ENCODE measurements at places on chromosomes 12 and 14. TPM values are rescaled to one million over a fixed set of nuclear protein-coding genes. Genes with fewer than 3 reads are reported as not detected.

SMIM41 gene
- not detected for total RNA-seq

DNA sequence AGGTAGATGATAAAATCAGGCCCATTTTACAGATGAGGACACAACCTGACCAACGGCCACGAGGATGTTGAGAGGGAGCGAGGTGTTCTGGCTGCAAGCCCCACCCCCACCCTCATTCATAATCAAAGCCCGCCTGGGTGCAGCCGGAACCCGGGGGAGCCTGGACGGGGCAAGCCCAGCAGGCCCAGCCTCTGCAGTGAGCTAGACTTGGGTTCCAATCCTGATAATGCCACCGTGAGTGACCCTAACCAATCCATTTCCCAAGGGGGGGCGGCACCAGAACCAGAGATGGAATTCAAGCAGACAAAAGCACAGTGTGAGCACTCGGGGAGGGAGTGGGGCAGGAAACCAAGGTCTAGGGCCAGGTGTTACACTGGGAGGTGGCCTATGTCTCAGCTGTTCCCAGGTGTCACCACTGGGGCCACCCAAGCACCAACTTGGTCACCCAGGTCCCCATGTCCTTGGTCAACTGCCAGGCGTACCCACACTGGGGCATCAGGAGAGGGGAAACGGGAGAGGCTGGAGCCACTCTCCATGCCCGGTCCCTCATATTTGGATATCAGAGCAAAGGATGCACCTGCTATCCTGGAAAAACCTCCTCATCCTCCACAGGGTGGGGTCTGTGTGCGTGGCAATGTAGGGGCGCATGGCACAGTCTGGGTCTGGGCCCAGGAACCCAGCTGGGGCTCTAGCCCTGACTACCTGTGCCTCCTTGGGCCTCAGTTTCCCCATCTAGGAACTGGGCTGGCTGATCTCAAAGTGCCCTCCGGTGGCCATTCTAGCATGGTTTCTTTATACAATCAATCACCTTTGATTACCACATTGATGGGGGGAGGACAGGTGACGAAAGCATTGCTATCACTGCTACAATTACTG, 58.4 kb downstream of the FAM222A start:
- no peak for ATAC-seq

- ATAC-seq, result no peak
Observed at GRCh38 chr12:64780132-64780530, 20.9 kb upstream of the GNS start.

DNA sequence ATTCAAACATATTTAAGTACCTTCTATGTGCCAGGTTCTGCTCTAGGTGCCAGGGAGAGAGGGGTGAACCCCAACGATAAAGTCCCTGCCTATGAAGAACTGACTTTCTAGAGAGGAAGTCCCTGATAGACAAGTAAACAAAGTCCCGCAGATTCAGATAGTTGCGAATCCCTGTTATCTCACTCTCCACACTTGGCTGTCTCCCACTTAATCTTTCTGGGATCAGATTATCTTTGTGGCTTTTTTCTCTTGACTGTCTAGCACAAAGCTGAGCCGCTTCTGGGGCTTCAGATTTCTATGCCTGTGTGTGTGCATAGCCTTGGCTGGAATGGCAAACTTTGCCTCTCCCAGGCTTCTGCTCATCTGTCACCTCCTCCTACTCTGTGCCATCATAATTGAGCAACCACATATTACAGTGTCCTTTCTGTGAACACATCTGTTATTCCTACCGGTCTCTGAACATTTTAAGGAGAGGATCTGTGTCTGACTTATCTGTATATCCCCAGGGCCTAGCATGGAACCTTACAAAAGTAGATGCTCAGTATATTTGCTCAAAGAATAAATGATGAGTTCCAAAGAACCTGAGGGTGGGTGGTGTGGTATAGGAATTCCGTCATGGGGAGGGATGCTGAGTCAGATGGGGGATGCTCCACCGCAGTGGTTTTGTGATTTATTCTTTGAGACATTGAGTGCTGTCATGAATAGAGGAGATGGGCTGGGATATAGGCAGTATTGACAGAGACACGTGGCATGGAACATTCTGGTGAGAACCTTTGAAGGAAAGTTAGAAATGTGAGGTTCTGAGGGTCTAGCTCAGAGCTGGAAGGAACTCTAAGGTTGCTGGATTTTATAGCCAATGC, 28.5 kb downstream of the RGS6 start:
- no peak for ATAC-seq

- peak; percentile 97 for ATAC-seq
Observed at GRCh38 chr14:95157327-95158189, at the start of gene DICER1. TSS of gene DICER1 (minus strand) at chr14:95157529. CDS start at chr14:95133458, 24,071 bp downstream.

- no peak for ATAC-seq
Observed at GRCh38 chr14:72864712-72865365, 29.1 kb downstream of the DPF3 start.

DNA sequence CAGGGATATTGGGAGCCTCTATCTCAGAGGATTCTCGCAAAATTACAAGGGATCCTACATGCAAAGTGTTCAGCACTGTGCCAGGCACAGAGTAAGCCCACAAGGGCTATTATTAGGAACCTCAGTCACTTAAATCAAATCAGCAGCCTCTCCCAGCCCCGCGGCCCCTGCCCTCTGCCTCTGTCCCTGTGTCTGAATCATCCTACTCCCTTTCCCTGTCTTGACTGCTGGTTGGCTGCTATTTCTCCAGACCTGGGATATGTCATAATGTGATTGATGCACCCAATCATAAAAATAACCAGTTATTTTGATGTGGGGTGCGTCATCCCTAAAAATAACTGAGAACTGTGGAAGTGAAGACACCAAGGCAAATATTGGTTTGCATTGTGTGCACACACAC, 176.3 kb downstream of the KSR2 start:
- no peak for ATAC-seq

PLEKHG7 gene
- 0.28 TPM for total RNA-seq

- no peak for ATAC-seq
Observed at GRCh38 chr14:51335531-51335930, 95.5 kb downstream of the TMX1 start.

- ATAC-seq, result peak; percentile 52
Observed at GRCh38 chr12:46154221-46154985, 114.4 kb downstream of the SLC38A1 start.

- no peak for ATAC-seq
Observed at GRCh38 chr14:50530794-50531365, 1.5 kb downstream of the MAP4K5 start.

ZDHHC22 gene
- not detected for total RNA-seq

DTX3 gene
- total RNA-seq, result 4.1 TPM

GRCh38 chr12:32826807-32827412, 69.7 kb downstream of the PKP2 start:
- ATAC-seq, result no peak

- ATAC-seq, result peak; percentile 42
Observed at GRCh38 chr14:65156568-65157366, 54.5 kb upstream of the MAX start.

DNA sequence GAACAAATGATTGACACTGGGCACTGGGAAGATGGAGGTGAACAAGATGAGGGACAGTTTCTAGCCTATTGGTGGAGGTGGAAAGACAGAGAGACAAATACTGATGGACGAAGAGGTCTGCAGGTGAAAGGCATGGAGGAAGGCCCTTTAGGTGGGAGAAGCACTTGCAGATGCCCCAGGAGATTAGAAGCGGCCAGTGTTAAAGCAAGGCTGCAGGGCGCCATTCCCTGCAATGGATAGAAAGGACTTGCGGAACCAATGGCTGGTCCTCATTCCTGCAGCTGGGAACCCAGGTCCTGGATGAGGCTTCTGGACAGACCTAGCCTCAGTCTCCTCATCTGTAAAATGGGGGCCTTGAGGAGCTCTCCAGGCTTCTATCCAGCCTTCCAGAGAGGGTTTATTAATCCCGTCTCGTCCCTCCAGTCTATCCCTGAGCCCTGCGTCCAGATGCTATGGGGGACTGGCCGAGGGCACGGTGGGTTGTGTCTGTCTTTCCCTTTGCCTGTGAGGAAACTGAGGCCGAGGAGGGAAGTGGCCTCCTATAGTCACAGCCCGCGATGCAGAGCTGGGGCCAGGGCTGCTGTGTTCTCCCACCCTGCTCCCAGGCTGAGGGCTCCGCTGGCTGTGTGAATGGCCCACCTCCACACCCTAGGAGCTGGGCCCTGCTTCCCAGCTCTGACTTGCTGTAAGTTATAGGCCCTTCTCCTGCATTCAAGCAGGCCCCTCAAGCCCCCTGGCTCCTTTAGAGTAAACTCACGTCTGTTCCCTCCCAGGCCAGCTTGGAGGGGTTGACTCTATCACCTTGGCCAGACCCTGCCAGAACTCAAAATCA, 33.0 kb downstream of the CYP46A1 start:
- ATAC-seq, result peak; percentile 26

DNA sequence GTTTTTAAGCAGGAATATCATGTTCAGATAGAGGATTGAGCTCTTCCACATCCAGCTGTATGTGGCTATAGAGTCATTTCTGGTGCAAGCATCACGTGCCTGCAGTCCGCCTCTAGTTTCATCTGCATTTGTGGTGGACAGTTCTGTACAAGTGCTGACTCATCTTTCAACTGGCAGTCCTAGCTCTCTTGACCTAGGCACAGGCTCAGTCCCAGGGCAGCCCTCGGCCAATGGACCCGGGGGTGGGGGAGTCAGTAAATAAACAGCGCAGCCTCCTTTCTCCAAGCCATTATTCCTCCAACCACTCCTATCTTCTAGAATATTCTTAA, 41.8 kb upstream of the FRMD6 start:
- no peak for ATAC-seq

TTC8 gene
- 12.8 TPM for total RNA-seq

RND1 gene
- total RNA-seq, result 2.6 TPM

- ATAC-seq, result no peak
Observed at GRCh38 chr12:4289998-4290790, 16.6 kb downstream of the CCND2 start.

- no peak for ATAC-seq
Observed at GRCh38 chr12:101356794-101357193, 50.8 kb downstream of the ARL1 start.

GRCh38 chr12:531951-532585, 72.3 kb downstream of the B4GALNT3 start:
- ATAC-seq, result peak; percentile 67

TAS2R42 gene
- total RNA-seq, result not detected

- ATAC-seq, result no peak
Observed at GRCh38 chr14:90487031-90487430, 90.2 kb downstream of the CALM1 start.

DNA sequence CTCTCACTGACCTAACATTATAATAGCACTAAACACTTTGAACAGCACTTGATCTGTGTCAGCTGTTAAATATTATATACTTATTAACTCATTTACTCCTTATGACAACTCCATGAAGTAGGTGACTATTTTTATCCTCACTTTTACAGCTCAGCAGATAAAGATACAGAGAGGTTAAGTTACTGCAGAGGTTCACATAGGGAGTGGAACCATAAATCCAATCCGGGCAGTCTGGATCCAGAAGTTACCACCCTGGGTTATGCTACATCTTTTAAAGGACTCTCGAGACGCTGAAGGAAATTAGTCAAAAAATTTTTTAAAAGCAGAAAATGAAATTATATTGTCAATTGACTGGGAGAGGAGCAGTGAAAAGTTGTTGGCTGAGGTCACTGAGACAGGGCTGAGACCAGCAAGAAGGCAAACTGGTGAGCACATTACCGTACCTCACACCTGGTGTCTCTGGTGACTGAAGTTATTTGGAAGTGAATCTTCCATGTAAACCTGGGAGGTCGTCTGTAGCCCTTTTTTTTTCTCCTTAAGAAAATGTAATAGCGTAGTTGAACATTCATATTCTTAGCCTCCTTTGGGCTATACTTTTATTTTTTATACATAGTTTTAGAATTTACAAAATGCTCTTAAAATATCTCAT, 1.2 kb upstream of the RIMKLB start:
- ATAC-seq, result no peak

PLEKHD1 gene
- not detected for total RNA-seq

NRL gene
- 1.1 TPM for total RNA-seq

LMNTD1 gene
- total RNA-seq, result 0.32 TPM

GRCh38 chr12:131052929-131053328, 99.2 kb downstream of the ADGRD1 start:
- ATAC-seq, result no peak

DNA sequence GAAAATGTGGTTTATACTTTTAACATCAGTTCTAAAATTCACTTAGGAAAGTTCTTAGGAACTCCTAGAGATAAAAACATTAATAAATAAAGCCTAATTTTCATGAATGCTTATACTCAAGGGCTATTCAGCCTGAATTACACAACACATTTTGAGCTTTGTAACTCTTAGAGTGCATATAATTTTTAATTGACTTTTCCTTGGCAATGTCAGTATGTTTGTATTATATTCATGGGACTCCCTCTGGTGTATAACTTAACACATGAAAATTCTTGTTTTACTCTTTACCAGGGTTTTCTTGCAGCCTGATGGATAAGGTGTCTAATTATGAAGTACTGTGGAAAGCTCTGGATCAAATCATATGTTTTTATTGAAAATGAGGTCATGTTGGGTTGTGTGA, 150.6 kb upstream of the HMGA2 start:
- peak; percentile 42 for ATAC-seq

GRCh38 chr14:35231207-35231760, 60.9 kb upstream of the PSMA6 start:
- ATAC-seq, result no peak

DNA sequence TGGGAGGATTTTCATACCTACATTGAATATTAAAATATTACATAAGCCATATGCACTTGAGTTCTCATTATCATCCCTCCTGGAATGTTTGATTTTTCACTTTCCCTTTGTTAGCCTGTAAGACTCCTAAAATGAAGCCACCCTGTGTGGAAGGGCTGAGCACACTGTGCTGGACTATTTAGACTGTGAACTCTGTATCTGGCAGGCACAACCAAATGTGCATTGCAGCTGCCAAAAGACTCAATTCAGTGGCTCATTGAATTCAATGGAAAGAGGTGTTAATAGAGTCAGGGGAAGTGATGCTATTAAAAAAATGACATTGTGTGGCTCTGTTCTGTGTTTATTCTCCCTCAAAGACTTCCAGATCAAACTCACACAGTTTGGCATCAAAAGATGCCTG, 111.1 kb downstream of the SMOC1 start:
- no peak for ATAC-seq

GRCh38 chr12:117113231-117113630, 14.0 kb upstream of the TESC start:
- ATAC-seq, result no peak

GRCh38 chr12:82028772-82029171, 269.6 kb upstream of the PPFIA2 start:
- no peak for ATAC-seq

All from esophagus mucosa (tissue), 1 donor.